ENCODE measurements at places on chromosomes 16 and 17. TPM values are rescaled to one million over a fixed set of nuclear protein-coding genes. Genes with fewer than 3 reads are reported as not detected.

DNA sequence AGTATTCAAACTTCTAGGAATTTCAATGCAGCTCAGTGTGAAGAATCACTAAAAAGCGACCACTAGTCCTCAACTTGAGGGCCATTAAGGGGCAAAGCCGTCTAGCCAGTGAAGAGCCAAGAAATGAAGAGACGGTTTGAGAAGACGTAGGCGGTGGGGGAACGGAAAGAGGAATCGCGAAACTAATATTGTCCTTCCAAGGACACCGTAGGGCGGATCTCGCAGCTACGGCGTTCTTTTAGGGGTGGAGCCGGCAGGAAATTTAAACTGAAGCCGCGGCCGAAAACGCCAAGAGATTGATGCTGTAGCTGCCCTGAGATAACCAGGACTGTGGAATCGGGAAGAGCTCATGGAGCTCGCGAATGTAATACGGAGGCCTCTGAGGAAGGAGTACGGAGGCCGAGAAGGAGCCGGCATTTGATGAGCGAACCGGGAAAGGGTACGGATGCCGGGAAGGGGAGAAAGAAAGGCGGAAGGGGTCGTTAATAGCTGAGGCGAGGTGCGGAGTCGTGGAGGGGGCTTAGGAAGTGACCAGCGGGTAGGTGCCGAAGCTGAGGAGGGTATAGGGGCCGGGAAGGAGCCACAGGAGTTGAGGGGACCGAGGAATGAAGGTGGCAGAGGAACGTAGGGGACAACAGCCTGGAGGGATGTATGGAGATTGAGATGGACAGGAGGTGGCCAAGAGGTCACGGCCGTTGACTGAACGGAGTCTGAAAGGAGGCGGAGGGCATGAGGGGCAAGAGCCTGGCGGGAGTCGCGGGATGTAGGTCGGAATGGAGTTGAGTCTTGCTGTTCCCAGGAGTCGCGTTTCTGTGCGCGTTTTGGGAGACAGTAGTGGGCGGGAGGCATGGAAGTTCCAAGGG is at the start of gene DBF4B:
Gene DBF4B (plus strand): TSS at position 265 of the 863 bp plus-strand sequence. CDS start 156 bp downstream, at position 421.
- no peaks in the 10 kb centered on the region for H3K27me3 ChIP-seq
- no peaks in the 10 kb centered on the region for H3K36me3 ChIP-seq
- no peaks in the 10 kb centered on the region for H3K4me1 ChIP-seq
- H3K27ac ChIP-seq = no peak within 1 kb of the TSS

DNA sequence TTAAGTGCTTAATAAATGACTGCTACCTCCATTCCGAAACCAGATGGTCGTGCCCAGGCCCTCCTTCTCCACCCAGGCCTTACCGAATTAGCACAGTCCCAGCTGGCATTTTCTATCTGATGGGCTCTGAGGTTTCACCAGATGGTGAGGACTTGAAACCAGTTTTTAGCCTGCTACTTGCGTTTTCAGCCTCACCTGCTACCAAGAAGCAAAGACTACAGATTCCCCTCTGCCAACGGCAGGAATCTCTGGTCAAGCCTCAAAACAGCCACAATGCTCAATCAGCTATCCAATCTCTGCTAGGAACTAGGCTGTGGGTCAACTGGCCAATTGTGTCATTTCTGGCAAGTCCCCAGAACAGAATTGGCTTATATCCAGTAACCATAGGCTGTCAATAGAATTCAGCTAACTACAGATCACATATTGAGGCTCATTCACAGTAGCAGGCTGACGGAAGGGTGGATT is 11.7 kb downstream of the PECAM1 start:
- no peak for DNase-seq
- H3K27me3 ChIP-seq = no peaks in the 10 kb centered on the region
- H3K27ac ChIP-seq = no peak overlapping the region
- no peaks in the 10 kb centered on the region for H3K4me1 ChIP-seq
- H3K4me3 ChIP-seq = no peak overlapping the region
- no peaks in the 10 kb centered on the region for H3K36me3 ChIP-seq

DNA sequence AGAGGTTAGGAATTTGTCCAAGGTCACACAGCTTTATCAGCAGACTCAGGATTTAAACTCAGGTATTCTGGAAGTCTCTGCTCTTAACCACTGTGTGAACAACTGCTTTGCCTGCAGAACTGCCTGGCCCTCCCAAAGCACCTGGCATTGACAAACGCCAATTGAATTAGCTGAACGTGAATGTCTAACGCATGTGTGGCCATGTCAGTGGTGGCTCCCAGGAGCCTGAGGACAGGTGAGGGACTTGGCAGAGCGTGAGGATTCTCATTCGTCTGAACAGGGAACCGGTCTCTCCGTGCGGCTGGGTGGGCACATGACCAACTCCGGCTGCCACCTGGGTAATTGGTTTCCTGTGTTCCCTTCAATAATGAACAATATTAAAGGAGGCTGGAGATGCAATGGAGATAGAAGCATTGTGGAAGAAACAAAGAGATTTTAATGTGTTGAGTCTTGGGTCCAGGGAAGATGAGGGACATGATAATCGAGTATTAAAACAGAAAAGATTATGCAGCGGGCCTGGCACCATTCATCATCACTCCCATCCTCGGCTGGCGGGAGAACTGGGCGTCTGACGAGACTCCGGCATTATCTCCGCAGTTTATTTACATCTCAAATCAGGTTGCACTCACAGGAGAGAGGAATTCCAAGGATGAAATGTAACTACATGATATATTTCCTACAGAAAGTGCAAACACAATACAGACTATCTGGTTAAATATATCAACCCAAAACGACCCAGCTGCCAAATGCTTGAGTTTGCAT is 113.5 kb downstream of the NPIPB5 start:
- no peaks in the 10 kb centered on the region for H3K36me3 ChIP-seq
- H3K27ac ChIP-seq = no peak overlapping the region
- DNase-seq = no peak
- no peaks in the 10 kb centered on the region for H3K4me1 ChIP-seq

- H3K4me1 ChIP-seq = no peaks in the 10 kb centered on the region
- H3K36me3 ChIP-seq = no peaks in the 10 kb centered on the region
- no peak overlapping the region for H3K4me3 ChIP-seq
- DNase-seq = no peak
Measured at GRCh38 chr17:81806461-81807209, 2.7 kb downstream of the GCGR start.

Gene TNP2
- not detected for polyA plus RNA-seq

Gene TPPP3
- polyA plus RNA-seq = 34.3 TPM

GRCh38 chr17:8995711-8996110 is 25.6 kb upstream of the NTN1 start:
- H3K4me1 ChIP-seq = no peaks in the 10 kb centered on the region
- H3K36me3 ChIP-seq = no peaks in the 10 kb centered on the region
- no peak overlapping the region for H3K4me3 ChIP-seq
- no peaks in the 10 kb centered on the region for H3K27me3 ChIP-seq
- no peak for DNase-seq

DNA sequence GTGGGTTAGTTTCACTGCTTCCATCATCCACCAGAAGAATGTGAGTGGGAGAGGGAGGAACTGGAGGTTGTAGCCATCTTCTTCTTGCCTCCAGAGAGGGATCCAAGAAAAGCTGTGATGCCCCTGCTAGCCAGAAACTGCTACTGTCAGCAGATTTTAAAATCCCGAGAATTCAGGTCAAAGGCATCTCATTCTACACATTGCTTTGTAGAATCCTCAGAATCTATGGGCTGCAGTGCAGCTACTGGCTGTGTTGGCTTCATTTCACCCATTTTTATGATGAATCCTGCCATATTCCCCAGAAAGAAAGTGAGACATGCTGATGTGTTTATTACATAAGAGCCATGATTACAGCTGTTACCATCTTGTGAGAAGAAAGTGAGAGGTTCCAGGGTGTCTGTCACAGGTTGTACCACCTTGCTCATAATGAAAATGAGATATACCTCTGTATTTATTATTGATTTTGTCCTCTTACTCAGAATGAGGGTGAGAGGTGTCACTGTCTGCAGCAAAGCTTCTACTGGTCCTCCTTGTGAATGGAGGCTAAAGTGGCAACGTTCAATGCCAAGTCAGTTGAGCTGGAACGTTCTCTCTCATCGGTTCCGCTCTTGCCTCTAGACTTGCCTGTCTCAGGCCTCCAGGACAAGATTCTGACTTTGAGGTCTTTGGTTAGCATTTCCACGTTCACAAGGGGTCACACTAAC is 50.1 kb upstream of the MYH10 start:
- peaks cover 1% of the 10 kb centered on the region for H3K4me1 ChIP-seq
- DNase-seq = no peak
- H3K27me3 ChIP-seq = no peaks in the 10 kb centered on the region
- no peaks in the 10 kb centered on the region for H3K36me3 ChIP-seq
